ENCODE measurements at places on chromosomes 12 and 14. TPM values are rescaled to one million over a fixed set of nuclear protein-coding genes. Genes with fewer than 3 reads are reported as not detected.

The CPM gene
- total RNA-seq = 91.2 TPM

The ZC2HC1C gene
- 1.2 TPM for total RNA-seq

The BICDL1 gene
- total RNA-seq = under 0.01 TPM

The AKAP6 gene
- total RNA-seq = 0.29 TPM

The DPF3 gene
- total RNA-seq = 13.9 TPM

The SLCO1A2 gene
- total RNA-seq = not detected

The CLEC2A gene
- not detected for total RNA-seq

The WDHD1 gene
- total RNA-seq = 6.3 TPM

The AKAP3 gene
- total RNA-seq = 2.6 TPM

The CISTR gene
- total RNA-seq = not detected

All from smooth muscle cell of trachea (primary cell).